ENCODE measurements at places on chromosomes 11 and 22. TPM values are rescaled to one million over a fixed set of nuclear protein-coding genes. Genes with fewer than 3 reads are reported as not detected.

GRCh38 chr11:92501066-92501739, 276.6 kb downstream of the FAT3 start:
- no peak overlapping the region for H3K4me3 ChIP-seq
- no peaks in the 10 kb centered on the region for H3K36me3 ChIP-seq
- H3K4me1 ChIP-seq, result no peaks in the 10 kb centered on the region
- peaks cover 3% of the 10 kb centered on the region for H3K27me3 ChIP-seq
- H3K27ac ChIP-seq, result no peak overlapping the region

DNA sequence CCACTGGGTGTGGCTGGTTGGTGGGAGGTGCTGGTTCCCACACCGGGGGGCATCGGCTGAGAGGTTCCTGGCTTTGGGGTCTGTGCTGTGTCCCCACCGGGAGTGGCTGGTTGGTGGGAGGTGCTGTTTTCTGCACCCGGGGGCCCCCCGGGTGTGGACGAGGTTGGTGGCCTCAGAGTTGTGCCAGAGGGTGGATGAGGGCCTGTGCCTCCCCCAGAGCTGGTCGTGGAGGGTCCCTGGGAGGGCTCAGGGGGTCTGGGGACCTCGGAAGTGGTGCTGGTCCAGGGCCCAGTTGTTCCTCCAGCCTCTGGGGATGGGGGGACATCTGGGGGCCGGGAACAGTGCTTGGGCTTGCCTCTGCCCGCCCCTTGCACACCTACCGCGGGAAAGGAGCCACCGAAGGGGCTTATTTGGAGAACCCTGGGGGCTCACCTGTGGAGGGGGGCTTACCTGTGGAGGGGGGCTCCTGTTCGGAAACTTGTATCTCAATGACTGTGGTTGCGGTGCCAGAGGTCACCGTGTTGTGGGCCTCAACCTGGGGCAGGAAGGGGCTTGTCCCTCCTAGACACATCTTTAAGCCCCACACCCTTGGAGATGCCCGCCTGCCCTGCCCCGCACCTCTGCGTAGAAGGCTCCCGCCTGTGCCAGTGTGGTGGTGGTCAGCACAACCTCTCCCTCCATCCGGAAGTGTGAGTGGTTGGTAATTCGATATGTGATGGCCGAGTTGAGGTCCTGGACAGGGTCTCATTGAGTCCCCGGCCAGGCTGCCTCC, 3.3 kb upstream of the IRF7 start:
- H3K36me3 ChIP-seq, result no peaks in the 10 kb centered on the region
- no peak for DNase-seq
- H3K4me3 ChIP-seq, result no peak overlapping the region
- H3K4me1 ChIP-seq, result peaks cover 11% of the 10 kb centered on the region
- H3K27me3 ChIP-seq, result no peaks in the 10 kb centered on the region

GRCh38 chr11:44137057-44137456, 41.6 kb downstream of the EXT2 start:
- no peak for DNase-seq
- H3K36me3 ChIP-seq, result peaks cover 13% of the 10 kb centered on the region
- no peaks in the 10 kb centered on the region for H3K27me3 ChIP-seq

DNA sequence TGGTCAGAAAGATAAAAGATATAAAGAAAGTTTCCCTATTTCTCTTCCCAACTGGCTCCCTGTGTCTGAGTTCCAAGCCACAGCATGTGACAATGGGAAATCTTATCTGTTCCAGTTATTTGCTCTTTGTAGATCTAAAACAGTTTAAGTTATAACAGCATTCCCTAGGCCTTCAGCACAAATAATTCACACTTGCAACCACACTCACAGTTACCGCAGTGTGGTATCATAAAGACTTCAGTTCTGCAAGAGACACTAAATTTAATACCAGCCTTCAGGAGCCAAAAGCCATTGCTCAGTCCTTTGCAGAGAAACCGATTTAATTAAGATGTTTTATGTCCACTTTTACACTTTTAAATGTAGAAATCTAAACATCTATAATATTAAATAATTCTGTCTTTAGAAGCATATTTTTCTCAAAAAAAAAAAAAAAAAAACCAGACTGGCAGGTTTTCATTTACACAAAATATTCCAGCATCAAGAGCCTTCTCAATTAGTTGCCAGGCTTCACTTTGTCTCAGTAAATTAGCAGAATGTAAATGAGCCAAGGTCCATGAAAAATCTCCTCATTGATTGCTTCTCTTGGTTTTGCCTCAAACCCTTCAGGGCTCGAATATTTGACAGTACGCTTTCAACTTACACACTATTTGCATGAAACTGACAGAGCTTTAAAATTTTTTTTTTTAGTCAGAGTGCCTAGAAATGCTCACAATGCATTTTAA, 300.0 kb upstream of the DDI1 start:
- H3K4me3 ChIP-seq, result no peak overlapping the region
- no peak overlapping the region for H3K27ac ChIP-seq
- H3K36me3 ChIP-seq, result no peaks in the 10 kb centered on the region
- no peaks in the 10 kb centered on the region for H3K27me3 ChIP-seq
- no peaks in the 10 kb centered on the region for H3K4me1 ChIP-seq

DNA sequence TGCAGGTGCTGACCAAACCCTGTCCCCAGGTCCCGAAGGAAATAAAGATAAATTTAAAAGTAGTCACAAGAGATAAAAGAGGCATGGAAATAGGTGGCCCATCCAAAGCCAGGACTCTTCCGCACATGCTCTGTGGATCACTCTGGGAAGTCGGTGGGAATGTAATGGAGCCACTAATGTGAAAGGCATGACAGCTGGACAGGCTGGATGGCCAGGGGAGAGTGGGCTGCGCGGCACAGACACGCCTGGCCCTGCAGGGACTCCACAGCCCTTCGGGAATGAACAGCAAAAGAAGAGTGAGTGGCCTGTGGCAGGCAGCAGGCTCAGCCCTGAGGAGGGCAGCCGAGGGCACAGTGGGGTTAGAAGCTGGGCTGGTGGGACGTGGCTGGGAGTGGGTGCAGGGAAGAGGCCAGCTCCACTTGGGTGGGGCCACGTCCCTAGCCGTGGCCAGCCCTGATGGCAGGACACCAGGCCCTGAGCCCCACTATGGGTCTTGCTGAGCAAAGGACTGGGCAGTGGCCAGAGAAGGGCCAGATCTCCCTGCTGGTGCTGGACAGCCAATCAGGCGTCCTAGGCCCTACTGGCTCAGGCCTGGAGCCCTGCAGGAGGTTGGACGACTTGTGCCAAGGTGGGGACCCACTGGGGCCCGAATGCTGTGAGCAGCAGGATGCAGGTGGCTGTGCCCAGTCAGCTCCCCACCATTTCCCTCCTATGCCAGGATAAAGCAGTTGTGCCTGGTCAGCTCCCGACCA, 31.3 kb upstream of the GNB1L start:
- peaks cover 3% of the 10 kb centered on the region for H3K4me1 ChIP-seq
- no peak overlapping the region for H3K27ac ChIP-seq
- no peak overlapping the region for H3K4me3 ChIP-seq
- no peaks in the 10 kb centered on the region for H3K36me3 ChIP-seq

DNA sequence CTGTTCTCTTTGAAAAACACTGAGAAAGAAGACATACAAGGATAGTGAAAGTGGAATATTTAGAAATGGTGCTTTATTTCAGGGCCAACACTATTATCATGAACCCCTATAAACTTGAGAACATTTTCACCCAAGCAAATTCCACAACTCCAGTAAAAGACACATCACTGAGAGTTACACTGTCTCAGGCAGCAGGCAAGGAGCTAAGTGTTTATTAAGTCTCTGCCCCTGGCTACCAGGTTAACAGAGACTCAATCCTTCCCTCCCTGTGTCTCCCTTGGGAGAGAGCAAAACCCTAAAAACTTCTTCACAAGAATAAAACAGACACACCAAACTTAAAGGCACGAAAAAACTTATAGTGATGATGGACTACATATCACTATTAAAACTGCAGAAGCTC, 18.5 kb downstream of the MPPED2 start:
- no peaks in the 10 kb centered on the region for H3K36me3 ChIP-seq
- H3K27me3 ChIP-seq, result peaks cover 6% of the 10 kb centered on the region
- no peak overlapping the region for H3K4me3 ChIP-seq
- no peak overlapping the region for H3K27ac ChIP-seq
- no peak for DNase-seq

- DNase-seq, result no peak
- H3K4me1 ChIP-seq, result no peaks in the 10 kb centered on the region
- H3K27me3 ChIP-seq, result no peaks in the 10 kb centered on the region
- no peak overlapping the region for H3K4me3 ChIP-seq
Observed at GRCh38 chr11:99683933-99684332, 663.2 kb downstream of the CNTN5 start.

- peaks cover 4% of the 10 kb centered on the region for H3K4me1 ChIP-seq
- H3K36me3 ChIP-seq, result peaks cover 23% of the 10 kb centered on the region
- H3K4me3 ChIP-seq, result no peak overlapping the region
- DNase-seq, result no peak
Observed at GRCh38 chr11:27719546-27719925, 19.3 kb upstream of the BDNF start.

The MMP8 gene
- not detected for total RNA-seq

The KCNQ1OT1 gene
- total RNA-seq, result 0.52 TPM

All from natural killer cell treated with Interleukin-12 subunit alpha and Interleukin-12 subunit beta and Interleukin-15 and Interleukin-18, amount 100 ng/mL, for 72 hours (primary cell).